SK-MEL-5 (cell line): ENCODE measurements at places on chromosomes 3 and 15.

- no peak for DNase-seq
Observed at GRCh38 chr3:117656391-117656790, 946.8 kb downstream of the TUSC7 start.

DNA sequence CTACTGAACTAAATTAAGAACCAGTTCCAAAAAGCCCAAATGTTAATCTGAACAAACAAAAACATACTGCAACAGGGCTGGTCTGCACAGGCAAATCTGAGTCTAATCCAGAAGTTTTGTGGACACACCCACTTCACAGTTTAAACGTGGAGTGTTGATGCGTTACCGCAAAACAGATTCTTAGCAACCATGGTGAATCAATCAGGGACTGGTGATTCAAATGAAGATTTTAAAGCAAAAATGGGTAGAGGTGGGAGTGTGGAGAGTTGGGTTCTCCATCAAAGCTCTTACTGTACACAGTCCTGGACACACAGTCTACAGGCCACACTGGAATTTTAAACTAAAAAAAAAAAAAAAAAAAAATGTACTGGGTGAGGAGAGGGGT lies 5.2 kb downstream of the ANXA2 start:
- peak; percentile 56 for DNase-seq

DNA sequence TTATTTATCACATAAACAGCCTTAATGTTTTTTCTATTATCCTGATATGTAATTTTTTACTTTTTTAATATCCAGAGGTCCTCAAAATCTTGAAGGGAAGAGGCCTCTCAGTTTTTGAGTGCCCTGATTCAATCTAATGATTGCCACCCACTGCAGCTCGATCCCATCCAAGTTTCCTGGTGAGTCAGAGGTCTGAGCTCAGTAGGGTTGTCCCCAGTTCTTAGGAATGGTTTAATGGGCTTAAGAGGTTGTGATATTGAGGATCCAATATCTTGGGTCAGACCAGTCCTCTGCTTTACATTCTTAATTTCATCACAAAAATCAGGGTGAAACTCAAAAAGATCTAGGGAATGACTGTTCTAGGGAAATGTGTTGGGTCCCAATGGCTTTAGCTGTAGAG lies 238.5 kb downstream of the NSUN3 start:
- DNase-seq: no peak

GRCh38 chr3:37256447-37256846 lies 82.1 kb upstream of the LRRFIP2 start:
- DNase-seq: peak; percentile 63

- no peak for DNase-seq
Observed at GRCh38 chr15:66855041-66855440, 153.0 kb downstream of the SMAD6 start.

- peak; percentile 22 for DNase-seq
Observed at GRCh38 chr3:161038725-161039124, 66.4 kb downstream of the B3GALNT1 start.

- no peak for DNase-seq
Observed at GRCh38 chr3:100982710-100983109, 10.5 kb downstream of the ABI3BP start.

GRCh38 chr3:53845103-53845880 lies 927 bp downstream of the CHDH start:
- DNase-seq: no peak

GRCh38 chr3:31876331-31876730 lies 104.7 kb downstream of the OSBPL10 start:
- DNase-seq: no peak

DNA sequence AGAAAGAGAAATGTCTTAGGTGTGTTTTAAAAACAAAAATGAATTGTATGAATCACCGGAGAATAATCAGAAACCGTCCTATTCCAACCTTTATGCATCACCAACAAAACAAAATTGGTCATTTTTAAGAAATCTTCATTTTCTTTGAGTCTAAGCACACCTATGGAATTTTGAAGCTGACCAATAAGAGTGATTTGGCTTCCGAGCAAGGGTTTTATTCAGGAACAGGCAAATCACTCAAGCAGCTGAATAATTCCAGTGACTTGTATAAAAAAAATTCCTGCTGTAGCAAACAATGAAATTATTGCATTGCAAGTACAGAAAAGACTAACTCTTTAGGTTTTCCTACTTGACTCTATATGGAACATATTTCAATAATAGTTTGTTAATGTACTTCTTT lies 83.8 kb upstream of the FNDC3B start:
- no peak for DNase-seq

DNA sequence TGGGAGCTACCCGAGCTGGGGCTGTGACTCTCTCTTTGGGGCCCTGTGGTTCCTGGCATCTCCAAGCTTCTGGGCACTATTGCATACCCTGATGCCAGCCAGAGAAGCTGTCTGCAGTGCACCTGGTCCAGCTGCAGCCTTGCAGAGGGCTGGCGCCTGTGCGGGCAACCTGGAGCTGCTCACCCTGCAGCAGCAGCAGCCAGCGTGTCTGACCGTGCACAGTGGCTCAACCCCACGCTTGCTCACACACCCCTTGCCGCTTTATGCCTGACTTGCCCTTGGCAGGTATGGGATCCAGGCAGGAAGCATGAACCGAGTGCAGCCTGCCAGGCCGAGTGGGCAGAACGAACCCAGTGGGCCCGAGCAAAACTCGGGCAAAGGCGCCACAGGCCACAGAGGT lies 69.9 kb downstream of the GLB1 start:
- DNase-seq: no peak

- no peak for DNase-seq
Observed at GRCh38 chr3:85574006-85574705, 615.4 kb downstream of the CADM2 start.

- no peak for DNase-seq
Observed at GRCh38 chr3:4846543-4846942, 132.7 kb upstream of the BHLHE40 start.
